GM12892 (cell line): ENCODE measurements at places on chromosomes 16 and 17.

DNA sequence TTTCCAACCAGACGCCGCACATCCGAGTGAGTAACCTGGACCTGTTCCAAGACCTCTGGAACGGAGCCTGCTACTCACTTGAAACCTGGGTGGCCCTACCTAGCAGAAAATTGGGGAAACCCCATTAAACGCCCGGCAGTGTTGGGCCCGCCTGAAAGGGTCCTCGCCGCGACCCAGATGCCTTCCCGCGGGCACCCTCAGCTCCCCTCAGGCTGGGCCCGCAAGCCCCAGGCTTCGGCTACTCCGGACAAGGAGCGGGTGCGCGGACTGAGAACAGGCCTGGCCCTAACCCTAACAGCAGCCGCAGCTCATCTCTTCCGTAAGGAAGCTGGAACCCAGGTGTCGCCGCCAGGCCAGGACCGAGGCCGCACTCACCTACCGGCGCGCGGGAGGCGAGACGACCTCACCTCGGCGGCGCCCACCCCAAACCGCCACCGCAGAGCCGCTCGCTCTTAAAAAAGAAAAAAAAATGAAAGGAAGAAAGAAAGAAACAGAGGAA lies 344 bp downstream of the PSME3IP1 start:
- peak; percentile 39 for DNase-seq

DNA sequence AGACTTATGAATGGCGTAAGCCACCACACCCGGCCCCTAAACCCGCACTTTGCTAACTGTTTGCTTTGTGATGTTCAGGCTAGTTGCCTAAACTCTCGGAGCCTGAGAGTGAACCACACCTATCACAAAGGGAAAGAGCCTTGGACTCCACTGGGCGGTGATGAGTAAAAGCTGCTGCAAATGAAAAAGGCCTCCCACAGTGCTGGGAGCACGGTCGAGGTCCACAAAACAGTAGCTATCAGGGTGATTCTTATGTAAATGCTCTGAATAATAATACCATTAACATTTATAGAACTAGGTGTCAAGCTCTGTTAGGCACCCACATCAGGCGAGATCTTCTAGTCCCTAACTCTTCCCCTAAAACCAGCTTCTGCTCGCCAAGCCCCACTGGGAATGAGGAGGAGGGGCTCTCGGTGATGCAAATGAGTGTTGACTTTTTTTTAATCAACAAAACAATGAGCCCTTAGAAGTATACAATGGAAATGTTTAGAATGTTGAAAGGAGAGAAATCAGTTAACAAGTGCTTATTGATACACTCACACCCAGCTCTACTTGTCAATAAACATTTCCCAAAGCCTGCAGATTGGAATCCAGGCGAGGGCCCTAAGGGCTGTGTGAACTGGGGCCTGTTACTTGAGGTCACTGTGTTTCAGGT lies 19.8 kb downstream of the FBRS start:
- DNase-seq, result no peak

DNA sequence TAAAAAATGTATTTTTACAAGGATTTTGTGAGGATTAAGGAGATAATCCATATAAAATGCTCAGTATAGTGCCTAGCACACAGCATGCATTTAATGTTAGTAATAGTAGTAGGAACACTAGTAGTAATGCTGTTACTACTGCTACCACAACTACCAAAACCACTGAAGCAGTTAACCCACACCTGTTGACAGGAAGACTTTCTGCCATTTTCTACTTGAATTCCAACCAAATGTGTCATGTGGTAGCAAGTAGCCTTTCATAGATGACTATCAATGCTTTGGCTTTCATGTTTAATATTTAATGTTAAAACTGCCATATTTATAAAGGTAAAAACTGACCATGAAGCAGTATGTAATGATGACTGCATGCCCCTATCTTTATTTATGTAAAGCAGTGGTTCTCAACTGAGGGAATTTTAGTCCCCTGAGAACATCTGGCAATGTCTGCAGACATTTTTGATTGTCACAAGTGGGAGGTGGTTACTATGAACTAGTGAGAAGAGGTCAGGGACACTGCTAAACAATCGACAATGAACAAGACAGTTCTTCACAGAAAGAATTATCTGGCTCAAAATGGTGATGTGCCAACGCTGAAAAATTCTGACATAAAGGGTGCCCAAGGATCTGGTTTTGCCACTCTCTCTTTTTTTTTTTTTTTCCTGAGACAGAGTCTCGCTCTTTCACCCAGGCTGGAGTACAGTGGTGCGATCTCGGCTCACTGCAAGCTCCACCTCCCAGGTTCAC lies 89.4 kb downstream of the ITFG1 start:
- no peak for DNase-seq

- no peak for DNase-seq
Measured at GRCh38 chr17:49843774-49844350, 4.0 kb downstream of the TAC4 start.

DNA sequence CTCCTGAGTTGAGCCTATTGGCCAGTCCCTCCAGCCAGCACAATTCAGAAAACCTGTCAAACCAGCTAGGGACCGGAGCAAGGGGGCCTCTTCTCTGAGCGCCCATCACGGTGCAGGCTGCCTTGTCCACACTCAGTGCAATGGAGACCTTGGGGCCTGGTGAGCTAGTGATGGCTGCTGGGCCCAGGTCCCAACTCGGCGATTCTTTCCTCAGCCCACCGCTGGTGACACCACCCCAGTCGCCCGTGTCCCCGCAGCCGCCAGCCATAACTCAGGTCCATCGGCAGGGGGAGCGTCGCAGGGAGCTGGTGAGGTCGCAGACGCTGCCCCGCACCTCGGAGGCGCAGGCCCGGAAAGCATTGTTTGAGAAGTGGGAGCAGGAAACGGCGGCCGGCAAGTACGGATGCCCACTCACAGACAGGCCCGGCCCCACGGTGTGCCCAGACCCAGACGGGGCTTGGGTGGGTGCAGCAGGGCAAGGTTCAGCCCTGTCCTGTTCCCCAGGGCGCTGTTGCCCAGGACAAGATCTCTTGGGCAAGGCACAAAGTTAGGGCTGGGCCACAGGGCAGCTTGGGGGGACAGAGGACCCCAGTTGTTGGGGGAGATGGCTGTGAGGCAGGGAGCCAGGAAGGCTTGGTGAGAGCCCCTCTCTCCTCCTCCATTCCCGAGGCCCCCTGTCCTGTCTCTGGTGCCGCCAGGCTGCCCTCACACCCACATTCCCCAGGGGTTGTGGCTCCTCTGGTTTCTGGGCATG lies 10.8 kb downstream of the SMTNL2 start:
- peak; percentile 64 for DNase-seq

DNA sequence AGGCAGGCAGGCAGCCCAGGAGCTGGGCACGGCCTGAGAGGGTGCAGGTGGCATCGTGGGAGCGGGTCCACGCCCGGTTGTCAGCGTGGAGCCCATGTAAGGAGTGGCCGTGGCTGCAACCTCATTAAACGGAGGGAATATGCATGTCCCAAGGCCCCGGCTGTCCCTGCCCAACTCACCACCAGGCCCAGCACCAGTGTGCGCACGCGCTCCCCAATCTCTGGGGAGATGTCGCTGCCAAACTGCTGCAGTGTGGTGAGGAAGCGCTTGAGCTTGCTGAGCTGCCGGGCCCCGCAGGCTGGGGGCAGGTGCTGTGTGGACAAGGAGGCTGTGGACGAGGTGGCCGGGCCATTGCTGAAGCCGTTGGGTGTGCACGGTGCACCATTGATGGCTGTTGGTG lies 25.6 kb upstream of the PABPN1L start:
- no peak for DNase-seq

- no peak for DNase-seq
Measured at GRCh38 chr17:69477204-69477902, 62.9 kb downstream of the MAP2K6 start.

GRCh38 chr17:67216578-67217320 lies 28.2 kb downstream of the HELZ start:
- no peak for DNase-seq
